RPMI8226 (cell line): ENCODE measurements at places on chromosomes 7 and 10.

GRCh38 chr7:151756076-151756731 is 120.7 kb downstream of the PRKAG2 start:
- no peak for DNase-seq

DNA sequence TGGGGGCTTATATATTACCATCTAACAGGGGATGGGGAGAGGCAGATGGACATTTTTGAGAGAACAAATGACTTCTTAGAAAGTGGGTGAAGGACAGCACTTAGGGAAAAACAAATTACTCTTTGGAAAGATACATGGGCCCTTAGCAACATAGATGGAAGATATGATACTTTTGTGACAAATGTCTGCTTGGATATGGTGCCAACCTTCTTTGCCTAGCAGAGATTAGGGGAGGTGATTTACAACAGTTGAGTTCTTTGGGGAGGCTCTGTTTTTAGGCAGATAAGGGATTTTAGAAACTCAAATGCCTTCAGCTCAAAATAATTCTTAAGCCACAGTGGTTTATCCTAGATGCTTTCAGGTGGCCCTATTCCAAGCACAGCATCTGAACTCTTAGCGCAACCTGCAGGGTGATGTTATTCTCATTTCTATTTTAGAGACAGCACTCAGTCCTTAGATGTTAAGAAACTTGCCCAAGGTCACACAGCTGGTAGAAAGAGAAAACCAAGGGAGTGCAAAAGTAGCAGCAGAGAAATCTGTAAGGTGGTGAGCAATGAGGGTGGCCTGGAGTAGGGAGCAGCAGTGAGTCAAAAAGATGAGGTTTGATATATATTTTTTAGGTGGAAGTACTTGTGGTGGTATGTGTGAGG is 75.1 kb upstream of the KMT2E start:
- DNase-seq: peak; percentile 86

DNA sequence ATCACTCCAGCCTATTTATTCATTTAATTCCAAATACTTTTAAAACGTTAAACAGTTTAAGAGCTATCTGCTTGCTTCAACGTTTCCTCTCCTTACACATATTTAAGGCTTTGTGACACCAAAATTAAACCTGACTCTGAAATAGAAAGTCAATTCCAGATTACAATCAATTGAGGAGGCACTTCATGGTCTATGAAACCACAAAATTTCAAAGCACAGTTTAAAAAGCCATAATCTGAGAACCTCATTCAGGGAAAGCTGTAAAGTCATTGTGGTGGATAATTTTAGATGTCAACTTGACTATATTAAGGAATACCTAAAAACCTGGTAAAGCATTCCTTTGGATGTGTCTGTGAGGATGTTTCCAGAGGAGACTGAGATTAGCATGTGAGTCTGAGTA is 6.2 kb downstream of the SNX13 start:
- no peak for DNase-seq

DNA sequence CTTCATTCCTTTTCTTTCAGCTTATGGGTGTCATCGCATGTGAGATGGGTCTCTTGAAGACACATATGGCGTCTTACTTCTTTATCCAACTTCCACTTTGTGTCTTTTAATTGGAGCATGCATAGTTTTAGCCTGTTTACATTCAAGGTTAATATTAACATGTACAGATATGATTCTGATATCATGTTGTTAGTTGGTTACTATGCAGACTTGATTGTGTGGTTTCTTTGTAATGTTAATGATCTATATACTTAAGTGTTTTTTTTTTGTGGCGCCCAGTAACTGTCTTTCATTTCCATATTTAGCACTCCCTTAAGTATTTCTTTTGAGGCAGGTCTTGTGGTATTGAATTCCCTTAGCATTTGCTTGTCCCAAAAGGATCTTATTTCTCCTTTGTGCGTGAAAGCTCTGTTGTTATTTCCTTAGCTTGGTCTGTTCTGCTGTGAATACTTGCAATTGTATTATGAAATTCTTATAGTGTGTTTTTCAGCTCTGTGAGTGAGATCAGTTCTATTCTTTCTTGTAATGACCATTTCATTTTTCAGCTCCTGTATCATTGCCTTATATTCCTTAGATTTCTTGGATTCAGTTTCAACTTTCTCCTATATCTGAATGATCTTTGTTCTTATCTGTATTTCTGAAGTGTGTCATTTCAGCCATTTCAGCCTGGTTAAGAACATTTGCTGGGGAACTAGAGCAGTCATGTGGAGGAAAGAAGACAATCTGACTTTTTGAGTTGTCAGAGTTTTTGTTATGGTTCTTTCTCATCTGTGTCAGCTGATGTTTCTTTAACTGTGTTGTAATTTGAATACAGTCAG is 88.4 kb downstream of the ABCA13 start:
- no peak for DNase-seq

DNA sequence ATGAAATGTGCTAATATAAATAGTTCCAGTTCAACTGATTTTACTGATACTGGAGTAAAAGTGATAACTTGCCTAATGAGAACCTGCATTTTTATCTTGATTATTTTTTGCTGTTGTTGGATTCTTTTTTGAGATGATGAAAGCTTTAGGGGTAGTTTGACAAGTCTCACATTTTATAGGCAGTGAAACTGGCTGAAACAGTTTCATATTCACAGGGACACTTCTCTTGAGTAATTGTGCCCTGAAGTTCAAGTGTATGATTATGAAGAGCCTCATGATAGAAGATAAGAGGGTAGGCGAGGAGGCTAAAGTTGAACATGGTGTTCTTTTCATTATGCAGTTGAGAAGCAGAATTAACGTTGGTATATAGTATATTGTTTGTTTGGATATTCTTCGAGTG is 5.1 kb downstream of the AUTS2 start:
- no peak for DNase-seq

DNA sequence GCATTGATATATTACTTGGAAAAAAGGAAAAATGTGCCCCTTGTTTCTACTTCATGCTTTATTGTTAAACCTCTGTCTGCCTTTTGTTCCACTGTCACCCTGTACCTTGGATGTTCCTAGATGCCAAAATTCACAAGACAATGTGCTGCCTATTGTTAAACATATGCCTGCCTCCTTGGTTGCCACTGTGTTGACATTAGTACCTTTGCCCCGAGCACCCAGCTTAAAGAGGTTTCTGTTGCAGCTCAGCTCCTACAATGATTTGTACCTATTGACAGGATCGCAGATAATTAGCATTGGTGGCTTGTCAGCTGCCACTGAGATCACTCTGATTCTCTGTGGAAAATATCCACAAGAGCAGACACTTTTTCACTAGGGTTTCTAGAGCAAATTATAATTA is 188.0 kb downstream of the KCND2 start:
- DNase-seq: no peak

DNA sequence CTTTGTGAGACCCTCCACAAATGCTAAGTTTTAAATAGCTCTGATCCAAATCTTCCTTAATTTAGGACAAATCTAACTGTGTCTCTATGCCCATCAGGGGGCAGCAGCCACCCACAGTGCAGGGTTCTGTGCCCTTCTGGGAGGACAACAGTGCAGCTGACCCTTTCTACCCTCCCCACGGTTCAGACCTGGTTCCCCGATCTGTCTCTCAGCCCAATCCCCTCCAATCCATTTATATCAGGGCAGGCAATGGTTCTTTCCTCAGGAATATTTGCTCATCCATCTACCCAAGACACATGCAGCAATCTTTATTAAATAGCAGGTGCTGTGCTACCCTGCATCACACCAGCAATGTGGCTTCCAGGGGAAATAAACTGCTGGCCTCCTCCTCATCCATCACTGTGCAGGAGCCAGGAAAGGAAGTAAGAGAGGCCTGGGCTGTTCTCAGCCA is 4.0 kb upstream of the RBM28 start:
- peak; percentile 74 for DNase-seq

DNA sequence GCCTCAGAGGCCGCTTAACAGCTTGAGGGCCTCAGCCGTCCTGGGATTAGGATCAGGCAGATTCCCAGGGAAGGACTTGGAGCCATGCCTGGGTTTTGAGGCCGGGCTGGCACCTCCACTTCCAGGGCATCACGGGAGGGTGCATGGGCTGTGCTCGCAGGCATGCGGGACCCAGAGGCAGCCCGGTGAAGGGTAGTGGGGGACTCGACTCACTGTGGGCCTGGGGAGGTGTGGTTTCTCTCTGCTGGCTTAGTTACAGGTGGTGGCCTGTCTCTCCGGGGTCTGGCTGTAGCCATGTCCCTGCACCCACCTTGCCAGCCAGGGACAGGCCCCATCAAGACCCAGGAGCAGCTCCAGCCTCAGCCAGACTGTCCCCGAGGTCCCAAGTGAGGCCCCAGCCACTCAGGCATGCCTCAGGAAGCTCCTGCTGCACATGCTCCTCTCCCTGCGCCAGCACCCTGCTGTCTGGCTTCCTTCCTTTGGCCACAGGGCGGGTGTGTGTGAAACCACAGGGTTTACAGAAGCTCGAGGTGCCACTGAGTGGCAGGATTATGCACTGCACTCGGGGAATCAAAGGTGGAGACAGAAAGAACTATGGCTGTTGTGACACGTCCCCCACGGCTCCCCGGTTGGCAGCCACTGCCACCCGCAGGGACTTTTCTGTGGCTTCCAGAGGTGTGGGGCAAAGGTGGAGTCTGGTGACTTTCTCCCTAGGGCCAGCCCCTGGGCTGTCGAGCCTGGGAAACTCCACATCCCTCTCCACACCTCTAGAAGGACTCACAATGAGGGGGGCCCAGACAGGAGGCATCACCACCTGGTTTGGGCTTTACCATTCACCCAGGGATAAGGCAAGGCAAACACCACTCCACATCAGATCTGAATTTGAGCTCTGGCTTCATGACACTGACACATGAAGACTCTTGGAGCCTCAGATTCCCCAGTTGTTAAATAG is 19.7 kb downstream of the GOLGA7B start:
- peak; percentile 86 for DNase-seq

DNA sequence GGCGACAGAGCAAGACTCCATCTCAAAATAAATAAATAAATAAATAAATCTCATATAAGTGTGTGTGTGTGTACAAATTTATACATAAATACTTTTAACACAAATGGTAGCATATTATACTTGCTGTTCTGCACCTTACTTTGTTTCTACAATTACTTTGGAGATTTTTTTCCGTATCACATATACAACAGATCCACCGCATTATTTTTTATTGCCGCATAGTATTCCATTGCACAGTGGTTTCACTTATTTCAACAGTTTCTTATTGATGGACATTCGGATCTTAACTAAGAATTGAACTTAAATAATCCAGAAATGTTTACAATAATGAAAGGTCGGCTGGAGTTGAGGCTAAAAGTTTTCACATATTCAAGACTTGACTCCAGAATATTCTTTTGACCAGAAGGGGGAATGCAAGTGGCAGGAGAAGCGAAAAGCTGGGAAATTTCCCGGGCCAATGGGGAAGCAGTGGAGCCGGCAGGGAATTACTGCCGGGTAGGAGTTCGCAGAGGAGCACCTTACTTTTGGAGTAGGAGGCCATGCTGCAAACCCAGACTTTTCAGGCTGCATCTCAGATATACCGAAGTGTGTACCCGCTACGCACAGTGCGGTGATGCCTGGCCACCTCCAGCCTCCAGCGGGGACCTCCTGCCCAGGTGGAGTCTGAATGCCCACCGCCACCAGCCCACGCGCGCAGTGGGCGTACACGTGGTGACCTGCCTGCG is 415 bp upstream of the CNNM1 start:
- no peak for DNase-seq

GRCh38 chr7:81068-81925 is 111.1 kb upstream of the FAM20C start:
- no peak for DNase-seq

DNA sequence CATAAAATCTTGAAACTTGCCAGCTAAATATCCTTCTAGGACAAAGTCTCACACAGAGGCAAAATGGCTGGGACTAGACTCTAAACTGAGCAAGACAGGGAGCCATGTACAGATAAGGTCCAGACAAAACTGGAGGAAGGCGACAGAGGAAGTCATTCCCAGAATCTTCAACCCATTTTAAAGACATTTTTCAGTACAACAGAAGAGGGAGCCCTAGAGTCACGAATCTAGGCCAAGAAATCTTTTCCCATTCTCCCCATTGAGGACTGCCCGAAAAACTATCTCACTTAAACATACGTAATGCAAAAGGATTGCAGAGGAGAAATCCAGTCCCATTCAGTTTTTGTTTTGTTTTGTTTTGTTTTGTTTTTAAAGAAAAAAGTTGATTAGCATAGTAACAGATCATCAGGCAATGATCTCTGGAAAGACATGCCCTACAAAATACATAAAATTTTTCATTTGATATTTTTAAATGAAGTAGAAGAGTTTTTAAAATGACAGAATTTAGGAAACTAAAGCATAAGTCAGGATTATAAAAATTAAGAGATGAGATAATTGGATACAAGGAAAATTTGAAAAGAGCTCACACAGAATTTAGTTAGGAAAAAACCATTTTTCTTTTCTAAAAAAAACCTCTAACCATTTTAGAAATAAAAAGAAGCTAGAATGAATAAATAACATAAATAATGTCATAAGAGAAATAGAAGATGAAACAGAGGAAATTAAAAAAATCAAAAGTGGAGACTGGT is 16.9 kb upstream of the PRF1 start:
- peak; percentile 3 for DNase-seq

- peak; percentile 47 for DNase-seq
These were observed 41.8 kb downstream of the APBB1IP start for GRCh38 chr10:26479766-26480492.

DNA sequence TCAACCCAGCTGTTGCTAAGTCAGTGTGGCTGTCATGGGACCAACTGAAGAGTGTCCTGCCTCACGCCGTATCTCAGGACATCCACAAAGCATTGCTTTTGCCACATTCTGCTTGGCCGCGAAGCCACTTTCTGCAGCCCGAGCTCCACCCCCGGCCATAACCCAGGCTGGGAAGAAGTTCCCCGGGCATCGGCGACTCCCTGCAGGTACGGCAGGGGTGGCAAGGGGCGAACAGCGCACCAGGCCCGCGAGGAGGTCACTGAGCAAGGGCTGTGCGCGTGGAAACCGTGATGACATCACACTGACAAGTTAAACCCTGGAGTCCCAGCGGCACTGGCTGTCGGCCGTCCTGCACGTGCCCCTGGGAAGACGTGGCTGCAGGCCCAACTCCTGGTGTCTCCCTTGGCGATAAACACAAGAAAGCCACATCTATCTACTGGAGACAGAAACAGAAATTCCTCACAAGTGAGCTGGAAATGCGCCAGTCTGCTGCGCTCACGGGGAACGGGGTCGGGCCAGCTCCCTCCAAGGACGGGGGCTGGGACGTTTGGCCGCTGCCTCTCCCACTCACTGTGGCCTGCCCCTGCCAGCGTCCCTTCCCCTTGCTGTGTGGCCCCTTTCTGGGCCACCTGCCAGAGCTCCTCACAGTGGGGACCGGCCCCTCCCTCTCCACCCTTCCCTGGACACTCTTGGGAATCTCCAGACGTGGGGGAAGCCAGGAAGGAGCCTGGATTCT is 326.3 kb downstream of the DNAJB6 start:
- DNase-seq: no peak

DNA sequence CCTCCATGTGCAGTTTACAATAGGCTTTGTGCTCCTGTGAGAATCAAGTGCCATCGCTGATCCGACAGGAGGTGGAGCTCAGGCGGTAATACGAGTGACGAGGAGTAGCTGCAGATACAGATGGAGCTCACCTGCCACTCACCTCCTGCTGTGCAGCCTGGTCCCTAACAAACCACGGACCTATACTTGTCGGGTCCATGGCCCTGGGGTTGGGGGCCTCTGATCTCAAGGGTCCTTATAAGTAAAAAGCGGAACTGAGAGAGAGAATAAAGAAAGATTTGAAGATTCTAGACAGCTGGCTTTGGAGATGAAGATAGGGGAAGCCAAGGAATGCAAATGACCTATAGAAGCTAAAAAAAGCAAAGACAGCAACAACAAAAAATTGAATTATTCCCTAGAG is 130.6 kb downstream of the PLXDC2 start:
- DNase-seq: no peak
